GM23248 (cell line): ENCODE measurements at places on chromosomes 1 and 21.

- no peak for DNase-seq
Measured at GRCh38 chr1:2130156-2130555, 64.4 kb downstream of the FAAP20 start.

- no peak for DNase-seq
Measured at GRCh38 chr1:6500544-6501278, 9.2 kb upstream of the PLEKHG5 start.

- peak; percentile 95 for DNase-seq
Measured at GRCh38 chr1:63731117-63732043, 42.4 kb upstream of the ROR1 start.

DNA sequence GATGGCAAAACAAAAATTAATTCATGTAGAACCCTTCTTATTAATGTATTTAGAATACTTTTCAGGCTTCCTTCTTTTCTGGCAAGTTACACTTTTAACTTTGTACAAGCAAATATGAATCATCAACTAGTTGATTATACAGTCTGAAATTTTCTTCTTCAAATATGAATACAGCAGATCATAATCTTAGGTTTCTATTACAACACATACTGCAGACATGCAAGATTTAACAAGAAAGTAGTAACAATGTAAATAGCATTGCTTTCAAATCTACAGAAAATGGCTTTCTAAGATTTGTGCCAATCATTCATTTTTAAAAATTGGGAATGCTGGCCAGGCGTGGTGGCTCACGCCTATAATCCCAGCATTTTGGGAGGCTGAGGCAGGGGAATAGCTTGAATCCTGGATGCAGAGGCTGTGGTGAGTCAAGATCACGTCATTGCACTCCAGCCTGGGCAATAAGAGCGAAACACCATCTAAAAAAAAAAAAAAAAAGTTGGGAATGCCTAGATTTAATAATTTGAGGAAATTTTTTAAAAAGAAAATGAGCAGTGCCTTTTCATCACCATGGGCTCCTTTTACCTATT is 68.4 kb upstream of the DPYD start:
- peak; percentile 53 for DNase-seq

DNA sequence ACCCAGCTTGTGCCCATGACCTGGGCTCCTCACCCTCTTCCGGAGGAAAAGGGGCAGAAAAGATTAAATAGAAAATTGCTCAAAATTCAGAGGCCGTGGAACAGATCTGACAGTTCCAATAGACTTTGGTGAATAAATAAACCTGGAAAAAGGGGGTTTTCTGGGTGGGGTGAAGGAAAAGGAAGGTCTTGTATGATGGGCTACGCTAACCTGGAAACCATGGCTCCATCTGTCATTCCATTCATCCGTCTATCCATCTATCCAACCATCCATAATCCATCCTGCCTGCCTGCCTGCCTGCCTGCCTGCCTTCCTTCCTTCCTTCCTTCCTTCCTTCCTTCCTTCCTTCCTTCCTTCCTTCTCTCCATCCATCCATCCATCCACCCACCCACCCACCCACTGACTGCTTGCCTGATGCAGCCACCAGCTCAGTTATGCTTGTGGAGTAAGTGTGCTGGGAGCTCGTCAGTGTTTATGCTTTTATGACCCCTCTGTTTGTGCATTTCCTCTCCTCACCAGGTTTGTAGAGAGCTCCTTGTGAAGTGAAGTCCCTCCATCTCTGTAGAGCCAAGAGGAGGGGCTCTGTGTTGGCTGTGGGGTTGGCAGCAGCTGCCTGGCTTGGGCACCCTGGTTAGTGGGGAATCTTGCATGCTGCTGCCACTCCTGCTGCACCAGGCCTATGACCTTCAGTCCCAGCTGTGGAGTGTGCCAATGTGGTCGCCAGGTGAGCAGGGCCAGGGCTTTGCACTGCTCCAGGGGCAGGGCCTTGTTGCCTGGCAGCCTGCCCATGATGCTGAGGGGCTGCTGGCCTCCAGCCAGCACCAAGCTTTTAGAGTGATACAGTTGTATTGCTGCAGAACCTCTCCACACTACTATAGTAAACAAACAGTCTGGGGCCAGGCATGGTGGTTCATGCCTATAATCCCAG is 16.0 kb upstream of the POU3F1 start:
- DNase-seq: no peak

DNA sequence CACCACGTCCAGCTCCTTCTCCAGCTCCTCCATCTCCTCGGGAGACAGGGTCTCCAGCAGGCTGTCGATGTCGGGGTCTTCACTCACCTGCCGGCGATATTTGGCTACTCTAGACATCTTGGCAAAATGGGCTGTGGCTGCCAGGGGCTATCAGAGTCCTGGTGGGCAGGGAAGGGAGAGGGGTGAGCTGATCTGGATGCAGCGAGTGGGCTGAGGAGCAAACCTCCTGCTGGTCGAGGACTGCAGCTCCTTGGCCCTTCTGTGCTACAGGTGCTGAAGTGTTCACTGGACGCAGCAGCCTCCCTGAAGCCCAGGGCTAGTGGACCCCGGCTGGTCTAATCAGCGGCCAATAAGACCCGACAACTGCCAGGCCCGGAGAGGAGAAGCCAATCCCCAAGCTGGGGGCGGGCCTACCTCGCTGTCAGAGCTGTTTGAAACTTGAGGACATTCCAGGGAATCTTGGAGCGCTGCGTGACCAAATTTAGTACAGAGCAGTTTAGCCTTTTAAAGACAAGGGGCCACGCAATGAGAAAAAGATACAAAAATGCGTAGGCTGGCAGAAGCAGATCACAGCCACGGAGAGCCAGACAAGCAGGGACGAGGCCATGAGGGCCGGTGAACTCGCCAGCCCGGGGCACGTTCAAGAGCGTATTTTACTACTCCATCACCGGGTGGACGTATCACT is at the start of gene LMOD1:
Gene LMOD1, minus strand, starts transcription at position 325 of the 685 bp plus-strand sequence. Its CDS starts 208 bp downstream, at position 117.
- DNase-seq: peak; percentile 91

- peak; percentile 38 for DNase-seq
Measured at GRCh38 chr1:34973326-34973725, 11.8 kb downstream of the TMEM35B start.

DNA sequence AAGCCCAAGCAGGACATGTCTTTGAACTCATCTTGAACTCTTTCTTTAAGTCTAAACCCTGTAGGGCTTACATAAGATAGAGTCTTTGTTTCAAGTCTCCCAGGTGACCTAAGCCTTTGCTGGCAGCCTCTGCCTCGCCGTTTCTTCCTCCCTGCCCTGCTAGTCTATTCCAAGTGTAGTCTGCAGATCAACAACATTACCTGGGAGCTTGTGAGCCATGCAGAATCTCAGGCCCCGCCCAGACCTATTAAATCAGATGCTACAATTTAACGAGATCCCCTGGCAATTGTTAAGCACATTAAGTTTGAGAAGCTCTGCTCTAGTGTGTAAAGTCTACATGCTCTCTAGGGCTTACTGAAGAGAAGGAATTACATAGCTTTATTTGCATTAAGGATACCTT is 271.6 kb downstream of the PBX1 start:
- no peak for DNase-seq

- DNase-seq: no peak
Measured at GRCh38 chr1:20499718-20500117, 8.2 kb downstream of the MUL1 start.

DNA sequence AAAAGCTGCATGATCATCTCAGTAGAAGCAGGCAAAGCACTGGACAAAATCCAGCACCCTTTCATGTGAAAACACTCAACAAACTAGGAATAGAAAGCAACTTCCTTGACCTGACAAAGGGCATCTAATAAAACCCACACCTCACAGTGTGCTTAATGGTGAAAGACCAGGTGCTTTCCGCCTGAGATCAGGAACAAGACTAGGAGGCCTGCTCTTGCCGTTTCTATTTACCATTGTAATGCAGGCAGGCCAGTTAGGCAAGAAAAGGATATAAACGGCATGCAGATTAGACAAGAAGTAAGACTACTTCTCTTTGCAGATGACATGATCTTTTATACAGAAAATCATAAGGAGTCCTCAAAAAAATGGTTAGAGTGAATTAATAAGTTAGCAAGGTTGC is 37.2 kb downstream of the SLC37A1 start:
- DNase-seq: no peak

- DNase-seq: peak; percentile 83
Measured at GRCh38 chr1:112744009-112744578, 29.0 kb upstream of the PPM1J start.

DNA sequence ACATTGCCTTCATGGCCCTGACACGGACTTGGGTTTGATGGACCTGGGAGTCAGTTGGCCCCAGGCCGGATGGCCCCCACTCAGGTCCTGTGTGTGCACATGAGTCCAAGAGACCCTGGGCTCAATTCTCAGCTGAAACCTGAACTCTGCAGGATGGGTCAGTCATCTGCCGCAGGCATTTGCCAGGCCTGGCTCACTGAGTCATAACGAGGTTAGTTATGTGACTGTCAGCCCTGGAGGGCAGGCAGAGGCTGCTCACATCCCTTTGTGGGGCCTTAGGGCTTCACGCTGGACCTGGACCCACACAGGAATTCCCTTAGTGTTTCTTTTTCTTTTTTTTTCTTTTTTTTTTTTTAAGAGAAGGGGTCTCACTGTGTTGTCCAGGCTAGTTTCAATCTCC is 46.5 kb downstream of the PSMG1 start:
- DNase-seq: peak; percentile 80

- peak; percentile 98 for DNase-seq
Measured at GRCh38 chr1:16612332-16613172, 812 bp downstream of the NBPF1 start.

- no peak for DNase-seq
Measured at GRCh38 chr1:5297180-5297885, 642.9 kb downstream of the AJAP1 start.

DNA sequence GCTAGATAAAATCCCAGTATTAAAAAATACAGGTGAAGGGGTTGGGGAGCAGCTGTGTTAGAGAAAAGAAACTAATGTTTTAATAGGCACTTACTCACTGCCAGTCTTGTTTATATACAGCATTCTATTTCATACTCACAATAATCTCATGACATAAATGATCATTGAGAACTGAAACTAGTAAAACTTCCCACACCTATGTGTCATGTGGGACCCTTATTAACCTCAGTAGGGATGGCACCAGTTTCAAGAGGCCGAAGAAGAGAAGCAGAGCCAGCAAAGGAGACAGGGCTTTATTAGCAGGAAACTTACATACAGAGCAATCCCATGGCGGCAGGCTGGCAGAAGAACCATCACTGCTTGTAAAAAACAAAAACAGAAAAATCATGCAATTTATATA is 48.8 kb upstream of the KCNH1 start:
- no peak for DNase-seq

GRCh38 chr21:35026617-35027562 is 22.2 kb downstream of the RUNX1 start:
- peak; percentile 18 for DNase-seq

DNA sequence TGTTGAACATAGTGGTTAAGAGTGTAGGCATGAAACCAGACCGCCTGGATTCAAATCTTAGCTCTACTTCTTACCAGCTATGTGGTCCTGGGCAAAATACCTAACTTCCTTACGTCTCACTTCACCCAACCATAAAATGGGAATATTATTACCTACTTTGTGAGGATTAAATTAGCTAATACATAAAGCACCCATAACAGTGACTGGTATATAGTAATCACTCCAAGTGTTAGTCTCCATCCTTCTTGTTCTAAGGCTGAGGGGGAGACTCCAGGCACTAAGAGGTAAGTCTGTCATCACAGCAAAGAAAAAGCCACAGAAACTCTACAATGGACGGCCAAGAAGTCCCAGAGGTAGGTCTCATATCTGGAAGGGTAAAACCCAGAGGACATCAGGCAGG is 2.8 kb downstream of the SMG5 start:
- no peak for DNase-seq

GRCh38 chr1:89436856-89437255 is 73.0 kb downstream of the GBP6 start:
- no peak for DNase-seq

DNA sequence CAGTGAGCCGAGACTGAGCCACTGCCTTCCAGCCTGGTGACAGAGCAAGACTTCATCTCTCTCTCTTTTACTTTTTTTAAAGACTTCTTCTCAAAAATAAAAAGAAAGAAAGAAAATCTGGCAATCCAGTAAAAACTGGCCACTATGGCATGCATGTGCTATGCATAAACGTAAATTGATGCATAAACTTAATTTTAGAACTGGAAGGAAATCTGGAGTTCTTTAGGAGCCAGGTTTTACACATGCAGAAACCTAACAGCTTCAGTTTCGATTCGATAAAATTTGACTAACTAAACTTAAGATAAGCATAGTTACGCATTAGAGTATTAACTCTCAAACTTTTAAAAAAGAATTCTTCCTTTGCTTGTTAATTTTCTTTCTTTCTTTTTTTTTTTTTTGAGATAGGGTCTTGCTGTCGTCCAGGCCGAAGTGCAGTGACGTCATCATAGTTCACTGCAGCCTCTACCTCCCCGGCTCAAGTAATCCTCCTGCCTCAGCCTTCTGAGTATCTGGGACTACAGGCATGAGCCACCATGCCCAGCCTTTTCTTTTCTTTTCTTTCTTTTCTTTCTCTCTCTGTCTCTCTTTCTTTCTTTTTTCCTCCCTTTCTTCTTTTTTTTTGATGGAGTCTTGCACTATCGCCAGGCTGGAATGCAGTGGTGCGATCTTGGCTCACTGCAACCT is 11.9 kb upstream of the LGALS8 start:
- no peak for DNase-seq

DNA sequence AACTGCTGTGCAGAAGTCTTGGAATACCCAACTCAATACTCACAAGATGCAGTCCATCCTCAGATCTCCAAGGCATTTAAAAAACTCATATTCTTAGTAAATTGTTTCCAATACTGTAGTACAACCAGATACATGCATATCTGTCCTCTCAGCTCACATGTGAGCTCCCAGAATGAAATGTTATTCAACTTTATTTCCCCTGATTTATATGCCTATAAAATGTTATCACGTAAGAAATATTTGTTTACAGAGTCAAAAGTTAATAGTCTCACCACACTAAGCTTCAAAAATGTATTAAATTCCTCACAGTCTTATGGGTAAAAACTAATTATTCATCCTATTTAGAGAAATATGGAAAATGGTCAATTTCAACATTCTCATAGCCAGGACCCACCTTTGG is 56.6 kb downstream of the LTN1 start:
- no peak for DNase-seq

DNA sequence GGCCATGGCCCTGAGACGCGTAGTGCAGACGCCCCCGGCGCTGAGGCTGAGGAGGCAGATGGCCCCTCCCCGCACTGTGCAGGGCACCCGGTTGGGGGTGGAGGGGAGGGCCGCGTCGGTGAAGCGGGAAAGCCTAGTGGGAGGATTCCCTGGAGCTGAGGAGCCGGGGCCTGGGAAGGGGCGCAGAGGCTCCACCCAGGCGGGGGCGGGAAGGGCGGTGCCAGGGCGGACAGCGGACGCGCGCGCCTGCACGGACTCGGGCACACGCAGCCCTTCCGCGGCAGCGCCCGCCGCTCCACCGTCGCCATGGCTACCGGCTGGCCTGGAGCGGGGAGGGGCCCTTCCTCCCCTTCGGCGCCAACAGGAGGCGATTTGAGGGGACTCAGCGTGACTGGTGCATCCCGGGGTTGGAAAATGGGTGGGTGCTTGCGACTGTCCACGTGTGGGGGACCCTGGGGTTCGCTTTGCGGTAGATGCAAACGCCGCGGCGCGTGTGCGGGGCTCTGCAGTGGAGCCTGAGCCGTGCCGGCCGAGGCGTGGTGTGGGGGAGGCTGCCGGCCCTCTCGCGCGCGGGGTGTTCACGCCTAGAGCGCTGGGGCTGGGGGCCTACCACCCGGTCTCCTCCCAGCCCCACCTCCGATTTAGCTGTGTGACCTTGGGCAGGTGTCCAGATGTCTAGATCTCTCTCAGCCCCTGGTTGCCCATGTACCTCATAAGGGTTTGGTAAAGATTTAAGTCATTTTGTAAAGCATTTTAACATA is 35.1 kb downstream of the PTPRF start:
- DNase-seq: peak; percentile 82
